Suprapubic skin (tissue), 4 donors: ENCODE measurements at places on chromosomes 11 and 22.
A peak's percentile ranks its signal among the peaks of the same experiment; 100 is the strongest.

DNA sequence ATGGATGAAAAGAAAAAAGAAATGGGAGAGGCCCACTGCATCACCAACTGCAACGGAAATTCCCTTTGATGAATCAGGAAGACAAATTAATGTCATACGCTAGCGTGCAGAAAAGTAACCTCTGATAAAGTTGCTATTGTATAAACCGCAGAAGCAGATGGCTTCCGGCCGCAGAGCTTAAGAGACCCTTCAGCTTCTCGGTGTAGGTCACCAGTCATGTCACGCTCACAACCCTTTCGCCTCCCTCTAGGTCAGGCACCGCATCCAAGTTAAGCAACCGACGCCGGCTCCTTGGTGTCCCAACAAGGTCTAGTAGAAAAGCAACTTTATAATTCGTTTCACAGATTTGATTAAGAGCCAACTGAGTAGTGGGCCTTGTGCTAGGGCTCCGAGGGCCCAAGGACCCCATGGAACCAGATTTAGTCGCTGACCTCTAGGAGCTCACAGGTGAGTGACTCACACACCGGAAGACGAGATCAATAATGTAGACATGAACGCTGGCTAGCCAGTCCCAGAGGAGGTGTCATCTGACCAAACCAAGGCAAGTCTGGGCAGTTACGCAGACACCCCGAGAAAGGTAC is 1.2 kb upstream of the ZFP91 start:
- H3K27me3 ChIP-seq: no peaks in the 10 kb centered on the region
- peak overlapping the region; percentile 99 for H3K4me3 ChIP-seq
- H3K36me3 ChIP-seq: no peaks in the 10 kb centered on the region
- H3K27ac ChIP-seq: peak overlapping the region; percentile 100

- no peak overlapping the region for H3K27ac ChIP-seq
- H3K27me3 ChIP-seq: no peaks in the 10 kb centered on the region
- H3K4me3 ChIP-seq: no peak overlapping the region
- H3K4me1 ChIP-seq: peaks cover 9% of the 10 kb centered on the region
- peak; percentile 65 for DNase-seq
Measured at GRCh38 chr11:71489311-71490043, 36.5 kb downstream of the NADSYN1 start.

GRCh38 chr11:128528294-128528693 is 59.1 kb downstream of the ETS1 start:
- no peaks in the 10 kb centered on the region for H3K36me3 ChIP-seq
- peaks cover 34% of the 10 kb centered on the region for H3K4me1 ChIP-seq
- no peak overlapping the region for H3K27ac ChIP-seq
- no peaks in the 10 kb centered on the region for H3K27me3 ChIP-seq

GRCh38 chr11:1652771-1653540 is 23.4 kb downstream of the KRTAP5-5 start:
- H3K36me3 ChIP-seq: no peaks in the 10 kb centered on the region
- H3K27me3 ChIP-seq: peaks cover 30% of the 10 kb centered on the region
- H3K4me1 ChIP-seq: peaks cover 12% of the 10 kb centered on the region

GRCh38 chr11:61510974-61511373 is 2.4 kb downstream of the LRRC10B start:
- H3K36me3 ChIP-seq: no peaks in the 10 kb centered on the region
- peaks cover 45% of the 10 kb centered on the region for H3K27me3 ChIP-seq
- no peak overlapping the region for H3K4me3 ChIP-seq
- no peak overlapping the region for H3K27ac ChIP-seq
- peaks cover 34% of the 10 kb centered on the region for H3K4me1 ChIP-seq

- H3K27me3 ChIP-seq: no peaks in the 10 kb centered on the region
- H3K4me1 ChIP-seq: no peaks in the 10 kb centered on the region
- no peaks in the 10 kb centered on the region for H3K36me3 ChIP-seq
- no peak overlapping the region for H3K4me3 ChIP-seq
- DNase-seq: no peak
Measured at GRCh38 chr11:20631519-20632168, 32.2 kb downstream of the SLC6A5 start.

- no peaks in the 10 kb centered on the region for H3K36me3 ChIP-seq
- no peak overlapping the region for H3K27ac ChIP-seq
- peaks cover 16% of the 10 kb centered on the region for H3K4me1 ChIP-seq
Measured at GRCh38 chr22:46262449-46263215, 511 bp downstream of the PKDREJ start.

DNA sequence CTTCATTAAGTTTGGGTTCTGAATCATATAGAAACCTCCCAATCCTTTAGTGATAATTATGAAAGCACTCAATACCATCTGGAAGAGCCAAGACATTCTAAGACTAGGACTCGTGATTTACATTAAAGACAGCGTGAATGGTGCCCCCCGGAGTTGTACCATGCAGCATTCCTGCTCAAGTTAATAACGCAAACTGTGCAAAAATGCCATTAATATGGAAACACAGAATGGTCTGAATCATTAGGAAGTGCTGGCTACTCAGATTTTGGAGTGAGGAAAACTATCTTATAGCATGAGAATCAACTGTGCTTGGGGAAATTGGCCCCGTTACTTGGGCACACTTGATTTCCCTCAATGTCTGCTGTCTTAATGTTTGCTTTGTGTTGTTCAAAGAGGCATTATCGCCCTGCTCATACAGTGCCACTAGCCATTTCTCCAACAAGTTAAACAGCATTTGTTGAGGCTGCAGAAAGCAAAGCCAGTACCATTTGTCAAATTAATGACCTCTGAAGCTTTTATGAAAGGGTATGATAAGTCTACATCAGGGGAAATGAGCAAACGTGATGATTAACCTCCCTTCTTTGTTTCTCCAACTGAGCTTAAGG is 18.5 kb upstream of the TPH1 start:
- no peaks in the 10 kb centered on the region for H3K36me3 ChIP-seq
- no peaks in the 10 kb centered on the region for H3K27me3 ChIP-seq
- no peak overlapping the region for H3K27ac ChIP-seq
- no peak for DNase-seq
- no peaks in the 10 kb centered on the region for H3K4me1 ChIP-seq
- H3K4me3 ChIP-seq: no peak overlapping the region

- peaks cover 3% of the 10 kb centered on the region for H3K4me1 ChIP-seq
- peaks cover 12% of the 10 kb centered on the region for H3K36me3 ChIP-seq
- H3K27ac ChIP-seq: no peak overlapping the region
Measured at GRCh38 chr11:125091247-125091876, 20.1 kb downstream of the TMEM218 start.

GRCh38 chr22:39068033-39068785 is 8.9 kb upstream of the APOBEC3G start:
- no peaks in the 10 kb centered on the region for H3K36me3 ChIP-seq
- no peaks in the 10 kb centered on the region for H3K4me1 ChIP-seq
- no peak overlapping the region for H3K27ac ChIP-seq
- H3K4me3 ChIP-seq: no peak overlapping the region
- H3K27me3 ChIP-seq: no peaks in the 10 kb centered on the region

GRCh38 chr11:121334973-121335710 is 42.6 kb downstream of the SC5D start:
- no peak overlapping the region for H3K27ac ChIP-seq
- no peak for DNase-seq
- no peaks in the 10 kb centered on the region for H3K36me3 ChIP-seq
- no peak overlapping the region for H3K4me3 ChIP-seq

DNA sequence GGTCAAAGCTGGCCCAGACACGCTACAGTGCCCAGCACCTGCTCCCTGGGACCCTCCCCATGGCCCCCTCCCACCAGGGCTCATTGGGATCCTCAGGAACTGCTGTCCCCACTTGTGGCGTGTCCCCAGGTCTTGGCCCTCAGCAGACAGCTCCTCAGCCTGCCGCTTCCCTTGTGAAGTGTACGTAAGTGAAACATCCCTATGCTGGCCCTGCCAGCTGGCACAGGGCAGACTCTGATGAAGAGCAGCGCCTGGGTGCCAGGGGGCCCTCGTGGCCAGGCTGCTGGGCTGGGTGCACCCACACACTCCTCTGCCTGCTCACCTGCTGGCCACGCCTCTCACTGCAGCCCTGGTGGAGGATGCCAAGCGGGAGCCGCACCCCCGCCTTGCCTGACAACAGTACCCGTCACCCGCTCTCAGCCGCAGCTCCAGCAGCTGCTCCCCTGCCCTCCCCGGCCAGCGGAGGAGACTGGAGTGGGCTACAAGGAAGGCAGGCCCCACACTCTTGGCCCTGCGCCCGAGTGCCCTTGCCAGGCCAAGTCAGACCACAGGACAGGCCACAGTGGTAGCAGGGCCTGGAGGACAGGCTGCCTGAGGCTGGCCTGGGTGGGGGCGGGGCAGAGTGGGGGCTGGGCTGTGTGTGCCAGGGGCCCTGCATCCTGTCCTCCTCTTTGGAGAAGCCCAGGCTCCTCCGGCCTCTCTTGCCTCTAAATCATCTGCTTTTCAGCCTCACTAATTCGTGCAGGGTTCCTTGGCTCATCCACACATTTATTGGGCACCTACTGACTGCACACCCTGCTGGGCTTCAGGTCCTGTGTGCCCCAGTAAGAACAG is 39.5 kb downstream of the IGF2 start:
- no peaks in the 10 kb centered on the region for H3K36me3 ChIP-seq
- no peak overlapping the region for H3K4me3 ChIP-seq
- no peak overlapping the region for H3K27ac ChIP-seq
- peak; percentile 69 for DNase-seq
- H3K4me1 ChIP-seq: peaks cover 46% of the 10 kb centered on the region
- peaks cover 45% of the 10 kb centered on the region for H3K27me3 ChIP-seq

GRCh38 chr11:49851971-49852389 is 100.2 kb upstream of the OR4C13 start:
- no peaks in the 10 kb centered on the region for H3K4me1 ChIP-seq
- DNase-seq: no peak
- H3K36me3 ChIP-seq: no peaks in the 10 kb centered on the region
- no peak overlapping the region for H3K27ac ChIP-seq
- H3K4me3 ChIP-seq: no peak overlapping the region

DNA sequence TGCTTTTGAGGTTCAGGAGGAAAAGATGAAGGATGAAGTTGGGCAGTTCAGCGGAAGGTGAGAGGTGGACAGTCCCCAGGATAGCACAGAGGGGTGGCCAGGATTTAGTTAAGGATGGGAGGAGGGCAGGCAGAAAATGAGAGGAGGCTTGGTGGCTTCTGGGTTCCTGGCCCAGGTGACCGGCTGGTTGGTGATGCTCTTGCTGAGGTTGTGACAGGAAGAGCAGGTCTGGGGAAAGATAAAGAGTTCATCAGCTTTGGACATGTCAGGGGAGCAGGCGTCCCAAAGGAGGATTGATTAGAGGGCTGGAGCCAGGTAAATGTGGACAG is 27.6 kb upstream of the P2RY2 start:
- H3K27me3 ChIP-seq: no peaks in the 10 kb centered on the region
- peaks cover 73% of the 10 kb centered on the region for H3K4me1 ChIP-seq
- no peak for DNase-seq
- H3K27ac ChIP-seq: no peak overlapping the region
- no peak overlapping the region for H3K4me3 ChIP-seq

DNA sequence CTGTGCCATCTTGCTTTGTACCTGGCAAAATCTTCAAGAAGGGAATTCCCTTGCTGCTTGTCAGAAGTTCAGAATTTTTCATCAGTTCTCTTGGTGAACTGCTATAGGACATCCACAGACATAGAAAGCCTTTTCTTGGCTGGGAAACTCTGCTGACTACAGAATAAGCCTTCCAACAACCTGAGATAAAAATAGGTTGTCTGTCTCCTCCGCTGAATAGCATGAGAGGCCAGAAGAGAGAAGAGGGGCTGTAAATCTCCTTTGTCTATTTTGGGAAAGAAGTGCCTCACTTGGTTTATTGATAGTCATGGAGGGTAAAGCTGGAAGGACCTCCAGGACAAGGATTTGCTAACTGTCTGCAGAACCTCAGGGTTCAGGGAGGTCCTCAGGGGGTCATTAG is 48.2 kb downstream of the C11orf91 start:
- no peak overlapping the region for H3K4me3 ChIP-seq
- DNase-seq: no peak
- H3K36me3 ChIP-seq: no peaks in the 10 kb centered on the region

DNA sequence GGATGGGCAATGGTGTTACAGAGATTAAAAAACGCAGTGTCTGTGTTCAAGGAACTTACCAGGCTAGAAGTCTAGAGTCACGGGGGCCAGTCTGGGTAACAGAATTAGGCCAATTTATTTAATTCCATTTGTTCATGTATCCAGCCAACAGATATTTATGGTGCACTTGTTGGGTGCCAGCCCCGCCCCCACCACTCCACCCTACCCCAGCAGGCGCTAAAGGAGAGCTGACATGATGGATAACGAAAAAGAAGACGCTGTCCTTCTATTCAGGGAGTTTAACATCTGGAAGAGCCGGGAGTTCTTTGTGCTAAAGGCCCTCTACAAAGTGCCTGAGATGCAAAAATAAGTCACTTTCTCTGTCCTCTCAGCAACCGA is 1.1 kb upstream of the BMAL1 start:
- no peaks in the 10 kb centered on the region for H3K36me3 ChIP-seq
- no peak for DNase-seq
- H3K27me3 ChIP-seq: no peaks in the 10 kb centered on the region
- H3K4me1 ChIP-seq: peaks cover 25% of the 10 kb centered on the region

DNA sequence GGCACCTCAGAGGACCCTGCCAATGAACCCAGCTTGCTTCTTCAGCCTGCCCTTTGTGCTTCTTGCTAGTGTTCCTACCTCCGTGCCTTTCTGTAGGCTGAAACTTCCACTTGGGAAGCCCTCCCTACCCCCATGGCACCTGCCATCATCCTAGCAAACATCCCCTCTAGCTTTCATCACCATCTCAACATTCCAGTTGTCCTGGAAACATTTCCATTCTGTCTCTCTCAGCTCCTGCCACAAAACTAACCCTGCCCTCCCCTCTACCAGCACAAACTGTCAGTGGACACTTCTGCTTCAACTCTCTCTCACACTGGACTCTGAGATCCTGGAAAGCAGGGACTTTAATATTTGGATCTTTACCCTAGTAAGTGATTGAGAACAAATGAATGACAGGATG is 525.8 kb upstream of the TENM4 start:
- no peaks in the 10 kb centered on the region for H3K27me3 ChIP-seq
- DNase-seq: no peak
- no peak overlapping the region for H3K27ac ChIP-seq

DNA sequence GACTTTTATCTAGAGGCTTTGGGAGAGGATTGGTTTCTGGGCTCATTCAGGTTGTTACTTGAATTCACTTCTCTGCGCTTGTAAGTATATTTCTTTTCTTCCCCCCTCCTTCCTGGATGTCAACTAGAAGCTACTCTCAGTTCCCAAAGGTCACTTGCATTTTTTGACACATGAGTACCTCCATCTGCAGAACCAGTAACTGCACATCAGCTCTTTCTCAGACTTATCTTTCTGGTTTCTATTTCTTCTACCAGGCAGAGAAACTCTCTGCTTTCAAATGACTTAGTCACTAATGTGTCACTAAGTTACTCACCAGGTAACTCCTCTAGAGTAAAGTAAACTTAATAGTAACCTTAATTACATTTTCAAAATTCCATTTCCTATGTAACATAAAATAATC is 773.0 kb upstream of the LUZP2 start:
- no peak for DNase-seq
- H3K4me1 ChIP-seq: no peaks in the 10 kb centered on the region
- H3K27ac ChIP-seq: no peak overlapping the region
- no peaks in the 10 kb centered on the region for H3K36me3 ChIP-seq
- H3K27me3 ChIP-seq: no peaks in the 10 kb centered on the region
- no peak overlapping the region for H3K4me3 ChIP-seq
